ENCODE measurements at places on chromosomes 1 and 21. TPM values are rescaled to one million over a fixed set of nuclear protein-coding genes. Genes with fewer than 3 reads are reported as not detected.

Gene EXTL1
- total RNA-seq = not detected

Gene CRP
- total RNA-seq = not detected

Gene GBP3
- 34.0 TPM for total RNA-seq

Gene SOX13
- total RNA-seq = 0.50 TPM

Gene LENEP
- not detected for total RNA-seq

Gene SLC37A1
- total RNA-seq = 10.1 TPM

Gene PGBD5
- not detected for total RNA-seq

Gene WNT4
- not detected for total RNA-seq

Gene OVAAL
- total RNA-seq = not detected

Gene TEX38
- not detected for total RNA-seq

Gene SHISA4
- 0.50 TPM for total RNA-seq

Gene SH2D2A
- 94.7 TPM for total RNA-seq

Gene PGM1
- total RNA-seq = 49.8 TPM

Gene SPATA17
- not detected for total RNA-seq

Gene CACNA1S
- not detected for total RNA-seq

Gene RPAP2
- total RNA-seq = 33.6 TPM

Gene CBR3
- 24.1 TPM for total RNA-seq

All from T-helper 2 cell treated with Interferon-gamma antibody and Interleukin-4, amounts not matched to agents 100 ng/mL and 5 ng/mL, for 36 hours (primary cell).